ENCODE measurements at places on chromosomes 5 and 9. TPM values are rescaled to one million over a fixed set of nuclear protein-coding genes. Genes with fewer than 3 reads are reported as not detected.

PPP1R2B gene
- not detected for total RNA-seq

FAM221B gene
- not detected for total RNA-seq

LIFR gene
- total RNA-seq, result not detected

RANBP17 gene
- total RNA-seq, result 0.35 TPM

BTNL8 gene
- total RNA-seq, result 0.12 TPM

DDX4 gene
- total RNA-seq, result not detected

DIRAS2 gene
- not detected for total RNA-seq

DNA sequence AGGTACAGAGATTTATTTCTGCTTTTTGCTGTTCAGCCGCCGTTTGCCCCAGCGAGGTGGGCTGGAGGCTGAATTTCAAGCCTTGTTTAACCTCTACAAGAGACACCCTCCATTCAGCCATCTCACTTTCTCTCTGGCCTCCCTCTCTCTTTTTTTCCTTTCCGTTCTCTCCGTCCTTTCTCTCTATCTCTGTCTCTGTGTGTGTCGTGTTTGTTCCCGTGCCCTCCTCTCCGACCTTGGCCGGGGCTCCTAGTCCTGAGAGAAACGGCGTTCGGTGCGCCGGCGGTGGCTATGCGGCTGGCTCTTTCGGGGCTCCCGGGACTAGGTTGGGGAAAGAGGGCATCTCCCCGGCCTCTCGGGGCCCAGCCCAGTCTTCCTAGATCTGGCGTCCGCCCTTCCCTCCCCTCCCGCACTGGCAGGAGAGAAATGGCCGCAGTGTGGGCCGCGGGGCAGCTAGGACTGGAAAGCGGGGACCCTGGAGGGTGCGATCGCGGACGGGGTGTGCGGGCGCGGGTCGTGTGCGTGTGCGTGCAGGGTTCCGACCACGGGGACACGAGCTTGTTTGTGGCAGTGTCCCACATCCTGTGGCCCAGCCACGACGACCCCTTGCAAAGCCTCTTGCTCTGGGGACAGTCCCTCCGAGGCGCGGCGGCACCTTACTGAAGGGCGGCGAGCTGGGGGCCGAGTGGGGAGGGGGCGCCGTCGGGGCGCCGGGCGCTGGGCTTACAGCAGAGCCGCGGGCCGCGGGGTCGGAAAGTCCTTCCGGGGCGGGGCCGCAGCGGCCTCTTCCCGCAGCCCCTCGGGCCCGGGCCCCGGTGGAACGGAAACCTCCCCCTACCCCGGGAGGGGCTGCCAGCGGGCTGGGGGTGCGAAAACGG is 5.7 kb downstream of the LHX2 start:
- no peak for DNase-seq

GRCh38 chr9:34114436-34114835 is 12.1 kb downstream of the DCAF12 start:
- no peak for DNase-seq

DNA sequence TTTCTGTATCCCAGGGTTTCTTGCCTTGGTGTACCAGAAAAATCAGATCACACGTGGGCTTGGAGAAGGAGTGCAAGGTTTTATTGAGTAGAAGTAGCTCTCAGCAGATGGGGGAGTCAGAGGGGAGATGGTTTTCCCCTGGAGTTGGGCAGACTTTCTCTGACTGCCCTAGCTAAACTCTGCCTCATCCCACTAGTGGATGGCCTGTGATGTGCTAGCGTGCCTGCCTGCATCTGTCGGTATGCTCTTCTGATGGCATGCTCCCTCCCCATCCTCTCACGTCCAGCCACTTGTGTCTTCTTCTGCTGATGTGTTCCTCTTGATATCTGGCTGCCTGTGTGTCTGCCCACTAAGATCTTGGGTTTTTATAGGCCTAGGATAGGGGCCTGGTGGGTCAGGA is 616.1 kb upstream of the RGMB start:
- DNase-seq, result no peak

DNA sequence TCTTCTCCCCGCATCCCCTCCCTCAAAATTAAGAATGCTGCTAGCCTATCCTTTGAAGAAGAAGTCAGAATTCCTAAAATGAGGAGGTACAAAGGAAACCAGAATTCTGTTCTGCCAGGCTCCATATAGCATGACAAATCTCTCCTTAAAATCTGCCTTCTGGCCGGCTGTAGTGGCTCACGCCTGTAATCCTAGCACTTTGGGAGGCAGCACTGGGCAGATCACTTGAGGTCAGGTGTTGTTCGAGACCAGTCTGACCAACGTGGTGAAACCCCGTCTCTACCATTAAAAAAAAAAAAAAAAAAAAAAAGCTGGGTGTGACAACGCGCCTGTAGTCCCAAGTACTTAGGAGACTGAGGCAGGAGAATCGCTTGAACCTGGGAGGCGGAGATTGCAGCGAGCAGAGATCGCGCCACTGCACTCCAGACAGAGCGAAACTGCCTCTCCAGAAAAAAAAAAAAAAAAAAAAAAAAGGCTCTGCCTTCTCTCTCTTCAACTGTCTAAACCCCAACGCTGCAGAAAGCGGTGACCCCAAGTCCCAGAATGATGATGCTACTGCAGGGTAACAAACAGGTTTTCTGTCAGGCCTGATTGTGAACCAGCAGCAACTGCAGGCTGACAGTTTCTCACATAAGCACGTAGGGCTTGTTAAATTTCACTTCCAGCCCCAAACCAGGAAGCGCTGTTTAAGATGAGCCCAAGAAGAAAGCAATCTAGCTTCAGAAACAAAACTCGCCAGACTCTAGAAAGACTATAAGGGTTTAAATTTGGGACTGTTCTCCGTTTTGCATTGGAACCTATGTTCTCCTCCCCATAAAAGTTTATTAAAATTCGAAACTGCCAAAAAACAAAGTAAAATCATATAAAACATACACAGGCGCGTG is 963 bp upstream of the CAST start:
- DNase-seq, result peak; percentile 34

DNA sequence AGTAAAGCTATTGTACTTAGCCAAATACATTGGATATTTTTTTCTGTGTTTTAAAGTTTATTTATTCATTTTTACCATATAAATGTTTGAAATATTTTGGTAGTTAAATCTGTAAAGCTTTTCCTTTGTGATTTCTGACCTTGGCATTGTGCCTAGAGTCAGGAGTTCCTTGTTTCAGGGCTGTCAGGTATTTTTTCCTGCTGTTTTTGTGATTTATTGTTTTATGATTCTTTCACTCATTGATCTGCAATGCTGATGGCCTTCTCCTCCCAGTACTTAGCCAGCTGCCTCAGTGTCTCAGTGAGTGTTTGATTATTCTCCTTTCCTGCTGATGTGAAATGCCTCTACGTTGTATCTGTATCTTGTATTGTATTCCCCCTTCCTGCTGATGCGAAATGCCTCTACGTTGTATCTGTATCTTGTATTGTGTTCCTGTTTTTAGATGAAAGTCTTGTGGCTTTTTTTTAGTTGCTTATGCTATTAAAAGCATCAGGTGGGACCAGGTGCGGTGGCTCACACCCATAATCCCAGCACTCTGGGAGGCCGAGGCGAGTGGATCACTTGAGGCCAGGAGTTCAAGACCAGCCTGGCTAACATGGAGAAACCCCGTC is 61.0 kb downstream of the EHMT1 start:
- no peak for DNase-seq

DNA sequence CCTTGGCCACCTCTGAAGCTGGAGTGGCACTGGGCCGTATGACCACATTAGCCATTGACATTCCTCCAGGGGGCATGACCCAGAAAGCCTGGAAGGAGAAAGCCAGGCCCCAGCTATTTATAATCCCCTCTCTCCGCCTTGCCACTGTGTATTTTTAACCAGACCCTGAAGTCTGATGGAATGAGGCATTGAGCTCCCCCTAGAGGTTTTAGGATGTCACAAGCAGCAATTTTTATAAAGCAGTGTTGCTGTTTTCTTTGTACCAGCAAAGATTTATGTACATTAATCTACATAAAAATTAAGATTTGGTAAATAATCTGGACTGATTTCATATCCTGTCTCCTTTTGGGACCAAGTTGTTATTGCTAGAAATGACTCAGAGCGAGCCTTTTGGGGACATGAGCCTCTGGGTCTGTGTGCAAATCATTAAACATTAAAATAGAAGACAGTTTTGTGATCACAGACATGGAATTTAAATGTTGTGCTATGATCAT is 127.1 kb downstream of the TRIO start:
- DNase-seq, result no peak

GRCh38 chr5:78514427-78515330 is 133.9 kb downstream of the LHFPL2 start:
- no peak for DNase-seq

DNA sequence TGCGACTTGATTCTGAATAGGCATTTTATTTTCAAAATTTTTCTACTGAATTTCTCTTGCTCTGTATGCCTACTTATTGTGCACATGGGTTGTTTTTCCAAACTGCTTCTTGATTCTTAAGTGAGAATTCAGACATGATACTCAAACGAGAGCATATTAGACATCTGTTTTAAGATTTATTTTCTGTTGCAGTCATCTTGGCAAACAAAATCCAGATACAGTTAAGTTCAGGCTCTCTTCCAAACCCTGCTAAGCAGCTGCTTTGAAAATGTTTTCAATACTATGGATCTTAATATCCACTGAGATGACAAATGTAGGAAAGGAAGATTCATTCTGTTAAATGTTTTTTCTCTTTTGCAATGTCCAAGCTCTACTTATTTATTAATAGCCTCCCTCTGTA is 4.5 kb downstream of the TMEM215 start:
- DNase-seq, result no peak

DNA sequence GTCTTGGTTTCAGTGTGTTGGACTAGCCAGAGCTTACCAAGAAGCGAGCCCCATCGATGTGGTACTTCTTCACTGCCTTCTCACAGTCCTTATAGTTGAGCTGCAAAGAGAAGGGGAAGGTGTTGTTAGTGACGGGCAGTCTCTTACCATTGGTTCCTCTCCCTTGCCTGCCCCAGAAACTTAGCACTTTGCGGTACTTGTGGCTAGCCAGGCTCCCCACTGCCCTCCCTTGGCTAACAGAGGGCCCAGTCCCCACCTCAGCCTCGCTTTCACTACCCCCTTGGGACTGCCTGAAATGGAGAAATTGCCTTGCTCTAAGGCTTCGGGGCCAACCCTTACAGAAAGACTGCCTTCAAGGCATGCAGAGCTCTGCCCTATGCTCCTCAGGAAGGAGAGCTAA is 4.3 kb downstream of the LCP2 start:
- DNase-seq, result peak; percentile 78

- DNase-seq, result peak; percentile 71
These were observed 25.8 kb upstream of the HMCN2 start for GRCh38 chr9:130239741-130240241.

- DNase-seq, result no peak
These were observed 1647.4 kb upstream of the C9orf72 start for GRCh38 chr9:29220596-29221251.

DNA sequence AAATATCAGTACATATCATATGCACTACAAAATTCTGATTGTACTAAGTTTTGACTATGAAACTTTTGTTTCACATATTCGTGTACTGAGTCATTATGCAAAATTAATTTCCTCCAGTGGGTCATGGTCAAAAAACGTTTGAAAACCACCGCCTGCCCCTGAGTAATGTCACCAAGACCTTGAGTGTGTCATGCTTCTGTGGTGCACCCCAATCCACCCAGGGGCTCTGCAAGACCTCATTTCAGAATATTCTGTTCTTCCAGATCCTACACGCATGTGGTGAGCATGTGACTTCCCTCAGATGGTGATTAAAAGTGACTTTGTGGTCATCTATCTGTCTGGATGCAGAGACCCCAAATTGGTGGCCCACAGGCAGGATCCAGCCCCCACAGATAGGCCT is 31.0 kb downstream of the ABLIM3 start:
- peak; percentile 4 for DNase-seq

DNA sequence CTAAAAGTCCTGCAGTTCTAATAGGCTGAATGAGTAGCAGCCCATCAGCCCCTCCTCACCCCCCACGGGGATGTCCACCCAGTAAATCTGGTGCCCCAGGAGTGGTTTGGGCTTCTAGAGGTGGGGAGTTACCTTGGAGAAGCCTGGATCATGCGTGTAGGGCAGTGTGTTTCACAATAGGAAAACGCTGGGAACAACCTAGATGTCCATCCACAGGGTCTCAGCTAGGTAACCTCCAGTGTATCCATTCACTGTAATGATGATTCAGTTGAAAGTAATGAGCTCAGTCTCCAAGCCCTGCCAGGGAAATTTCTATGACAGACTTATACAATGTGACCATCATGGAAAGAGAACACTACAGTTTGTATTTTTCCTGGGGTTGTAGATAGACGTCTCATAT is 51.8 kb downstream of the NDST1 start:
- no peak for DNase-seq

Data from activated naive CD8-positive, alpha-beta T cell treated with anti-CD3 and anti-CD28 coated beads for 36 hours (primary cell).